ENCODE measurements at places on chromosomes 2 and 18.

DNA sequence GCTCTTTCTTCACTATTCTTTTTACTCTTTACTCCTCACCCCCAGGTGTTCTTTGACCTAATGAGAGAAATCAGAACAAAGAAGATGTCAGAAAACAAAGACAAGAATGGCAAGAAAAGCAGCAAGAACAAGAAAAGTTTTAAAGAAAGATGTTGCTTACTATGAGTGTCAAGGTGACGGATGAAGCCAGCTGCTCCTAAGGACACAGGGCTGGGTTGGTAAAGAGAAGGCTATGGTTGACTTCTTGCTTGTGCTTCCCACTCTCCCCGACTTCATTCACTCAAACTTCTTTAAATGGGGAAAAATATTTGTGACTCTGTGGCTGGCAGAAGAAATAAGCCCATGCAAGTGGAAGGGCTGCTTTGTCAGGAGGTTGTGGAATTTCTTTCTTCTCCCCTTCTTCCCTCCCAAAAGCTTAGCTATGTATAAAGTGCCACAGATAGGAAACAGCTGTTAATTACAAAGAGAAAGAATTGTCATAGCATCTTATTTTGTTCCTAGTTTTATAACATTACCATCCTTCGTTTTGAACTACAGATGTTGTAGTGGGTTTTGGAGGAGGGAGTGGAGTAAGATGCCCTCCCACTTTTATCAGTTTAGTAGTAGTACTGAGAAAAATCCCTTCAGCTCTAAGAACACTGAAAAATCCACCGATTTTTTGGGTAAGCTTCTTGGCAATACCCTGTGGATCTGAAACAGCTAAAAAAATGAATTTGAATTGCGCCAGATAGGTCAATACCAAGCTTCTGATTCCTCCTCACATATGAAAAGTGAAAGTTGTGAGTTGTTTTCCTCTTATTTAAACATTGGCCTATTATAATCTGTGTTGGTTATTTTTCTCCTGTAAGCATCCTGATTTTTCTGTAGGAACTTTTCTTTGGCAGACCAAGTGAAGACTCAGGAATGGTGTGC lies 40.7 kb downstream of the RALB start:
- DNase-seq, result no peak

DNA sequence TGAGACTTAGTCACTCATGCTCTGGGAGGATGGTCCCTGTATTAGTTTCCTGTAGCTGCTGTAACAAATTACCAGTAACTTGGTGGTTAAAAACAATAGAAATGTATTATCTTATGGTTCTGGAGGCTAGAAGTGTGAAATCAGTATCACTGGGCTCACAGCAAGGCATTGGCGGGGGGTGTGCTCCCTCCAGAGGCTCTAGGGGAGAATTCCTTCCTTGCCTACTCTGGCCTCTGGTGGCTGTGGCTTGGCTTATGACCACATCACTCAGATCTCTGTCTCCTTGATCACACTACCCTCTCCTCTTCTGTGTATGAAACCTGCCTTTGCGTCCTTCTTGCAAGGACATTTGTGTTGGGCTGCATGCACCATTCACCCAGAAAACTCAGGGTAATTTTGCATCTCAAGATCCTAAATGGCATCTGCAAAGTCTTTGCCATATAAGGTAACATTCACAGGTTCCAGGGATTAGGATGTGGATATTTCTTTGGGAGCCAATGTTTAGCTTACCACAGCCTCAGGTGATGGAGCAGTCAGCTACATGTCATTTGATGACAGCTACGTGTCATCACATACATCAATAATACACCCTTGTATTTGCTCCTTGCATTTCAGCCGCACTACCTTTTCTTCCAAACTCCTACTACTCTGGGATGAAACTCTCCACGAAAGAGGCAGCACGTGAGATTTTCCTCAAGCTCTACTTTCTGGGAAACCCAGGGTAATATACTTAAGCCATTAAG lies 49.6 kb upstream of the POU3F3 start:
- no peak for DNase-seq

- DNase-seq, result no peak
These were observed 622.6 kb downstream of the EPHA4 start for GRCh38 chr2:220949466-220949865.

- DNase-seq, result no peak
These were observed 160.4 kb downstream of the SMAD7 start for GRCh38 chr18:48790226-48790863.

DNA sequence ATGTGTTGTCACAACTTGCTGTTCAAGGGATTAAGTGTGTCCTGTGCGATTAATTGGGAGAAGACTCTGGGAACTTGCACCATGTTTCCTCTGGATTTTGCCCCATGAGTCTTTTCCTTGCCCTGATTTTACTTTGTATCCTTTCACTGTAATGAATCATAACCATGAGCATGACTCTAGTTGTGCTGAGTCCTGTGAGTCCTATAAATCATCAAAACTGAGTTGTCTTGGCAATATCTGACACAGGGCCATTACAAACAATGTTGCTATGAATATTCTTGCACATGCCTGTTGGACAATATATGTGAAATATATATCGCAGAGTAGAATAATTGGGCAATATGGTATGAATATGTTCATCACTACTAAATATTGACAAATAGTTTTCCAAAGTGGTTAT lies 56.5 kb upstream of the COL5A2 start:
- no peak for DNase-seq

- DNase-seq, result no peak
These were observed 182.2 kb downstream of the NRP2 start for GRCh38 chr2:205864491-205864890.

DNA sequence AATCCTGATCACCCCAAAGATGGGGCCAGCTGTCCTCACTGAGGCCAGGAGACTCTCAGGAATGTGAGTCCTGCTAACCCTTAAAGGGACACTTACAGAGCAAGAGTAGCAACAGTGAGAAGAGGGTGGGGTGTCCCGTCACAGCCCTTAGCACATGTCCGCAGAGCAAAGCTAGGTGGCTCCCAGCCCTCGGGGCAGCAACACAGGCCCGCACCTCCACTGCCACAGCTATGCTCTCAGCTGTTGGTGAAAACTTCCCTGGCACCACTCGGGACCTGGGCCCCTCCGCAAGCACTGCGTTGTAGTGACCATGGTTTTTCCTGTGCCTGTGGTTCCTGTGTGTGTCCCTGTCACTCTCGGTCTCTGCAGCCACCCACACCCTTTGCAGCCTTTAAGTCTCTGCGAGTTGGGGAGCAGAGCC lies 76.4 kb upstream of the UXS1 start:
- DNase-seq, result no peak
